Melanocyte of skin (primary cell): ENCODE measurements at places on chromosomes 7 and 10. TPM values are rescaled to one million over a fixed set of nuclear protein-coding genes. Genes with fewer than 3 reads are reported as not detected.

Gene PLAC9
- total RNA-seq: 1.4 and 3.3 TPM in 2 replicates

Gene NRAP
- under 0.01 TPM in 2 replicates for total RNA-seq

Gene GHRHR
- not detected in 2 replicates for total RNA-seq

Gene TBL2
- 79.7 and 86.9 TPM in 2 replicates for total RNA-seq

Gene UNCX
- not detected in 2 replicates for total RNA-seq

Gene GPC2
- total RNA-seq: 2.4 and 3.6 TPM in 2 replicates

Gene CCDC172
- not detected in 2 replicates for total RNA-seq

Gene GIMAP5
- total RNA-seq: 0.15 TPM in 1 of 2 replicates, not detected in the other

Gene NEURL1
- total RNA-seq: under 0.01 and 0.15 TPM in 2 replicates

Gene UFSP1
- total RNA-seq: 5.2 and 11.3 TPM in 2 replicates

Gene EGFR
- total RNA-seq: 0.33 and 0.62 TPM in 2 replicates

Gene LLCFC1
- not detected in 2 replicates for total RNA-seq

Gene SRRT
- 35.8 and 52.0 TPM in 2 replicates for total RNA-seq

Gene EIF3B
- total RNA-seq: 138 and 232 TPM in 2 replicates

Gene FOXP2
- 1.7 and 4.5 TPM in 2 replicates for total RNA-seq

Gene H2AZ2
- total RNA-seq: 117 and 138 TPM in 2 replicates

Gene GPAM
- 8.6 and 15.3 TPM in 2 replicates for total RNA-seq

Gene ANKRD61
- not detected in 2 replicates for total RNA-seq
